ENCODE measurements at places on chromosomes 4 and X.

GRCh38 chr4:6009452-6009851 is 8.8 kb downstream of the C4orf50 start:
- DNase-seq: no peak

DNA sequence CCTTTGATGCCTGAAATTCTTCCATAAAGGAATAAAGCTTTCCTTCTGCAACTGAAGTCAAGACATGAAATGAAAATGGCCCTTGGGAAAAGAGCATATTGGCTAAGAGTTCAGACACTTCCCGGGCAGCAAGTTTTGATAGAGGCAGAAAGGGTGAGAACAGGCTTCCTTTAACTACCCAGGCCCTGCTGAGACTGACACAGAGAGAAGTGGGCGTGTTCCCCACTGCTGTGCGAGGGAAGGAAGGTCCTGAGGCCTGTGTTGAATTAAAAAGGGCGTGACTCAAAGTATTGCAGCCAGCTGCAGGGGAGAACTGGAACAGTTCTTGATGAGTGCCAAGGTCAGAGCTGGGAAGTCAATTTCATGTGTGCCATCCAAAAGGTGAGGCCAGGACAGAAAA is 33.9 kb upstream of the ADGRG2 start:
- peak; percentile 10 for DNase-seq

DNA sequence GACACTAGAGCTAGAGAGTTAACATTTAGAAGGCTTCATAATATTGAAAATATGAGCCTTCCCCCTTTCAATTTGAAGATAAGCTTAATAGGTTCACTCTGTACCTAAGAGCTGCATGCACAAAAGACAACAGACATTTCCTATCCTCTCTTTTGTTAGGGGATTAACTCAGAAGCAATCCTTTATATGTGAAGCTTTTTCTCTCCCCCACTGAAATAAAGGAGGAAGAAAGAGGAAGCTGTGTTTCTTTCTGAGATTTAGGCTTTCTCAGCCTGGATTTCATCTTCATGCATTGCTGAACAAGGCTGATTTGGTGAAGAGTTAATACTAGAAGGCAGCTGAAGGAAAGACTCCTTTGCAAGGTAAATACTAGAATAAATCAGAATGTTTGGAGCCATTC is 21.0 kb upstream of the CABS1 start:
- no peak for DNase-seq

DNA sequence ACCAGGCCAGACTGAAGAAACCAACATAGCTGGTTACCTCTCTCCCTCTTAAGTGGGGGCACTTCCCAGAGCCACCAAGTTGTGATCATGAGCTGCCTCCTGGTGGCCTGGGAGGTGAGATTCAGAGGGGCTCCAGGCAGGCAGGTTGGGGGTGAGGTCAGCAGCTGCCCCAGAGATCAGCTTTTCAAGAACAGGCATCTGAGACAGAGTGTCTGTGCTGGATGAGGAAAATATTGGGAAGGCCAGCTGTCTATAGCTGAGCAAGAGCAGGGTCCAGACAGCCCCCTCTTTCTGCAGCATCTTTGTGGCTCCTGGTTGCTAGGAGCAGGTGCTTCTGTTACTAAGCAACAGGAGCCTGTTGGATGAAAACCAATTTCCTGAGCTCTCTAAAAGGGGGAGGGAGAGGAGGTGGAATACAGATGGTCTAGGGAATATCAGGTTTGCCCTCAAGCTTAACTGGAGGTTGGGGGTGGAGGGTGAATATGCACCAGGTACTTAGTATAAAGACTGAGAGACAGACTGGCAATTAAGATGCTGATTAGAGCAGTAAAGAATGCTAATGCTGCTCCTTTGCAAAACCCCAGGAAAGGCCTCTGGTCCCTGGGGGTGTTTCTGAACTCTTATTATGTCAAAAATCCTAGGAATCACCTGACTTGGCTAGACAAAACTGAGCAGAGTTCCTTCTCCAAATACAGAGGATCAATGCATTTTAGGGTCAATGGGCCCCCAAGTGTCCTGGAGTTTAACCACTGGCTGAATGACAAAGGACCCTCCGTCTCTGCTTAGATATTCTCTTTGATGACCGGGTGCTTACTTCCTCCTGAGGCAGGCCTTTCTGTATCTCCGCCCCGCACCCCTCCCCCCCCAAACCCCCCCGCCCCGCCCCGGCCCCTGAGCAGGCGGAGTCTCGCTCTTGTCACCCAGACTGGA is 21.4 kb downstream of the ZCCHC13 start:
- DNase-seq: no peak

DNA sequence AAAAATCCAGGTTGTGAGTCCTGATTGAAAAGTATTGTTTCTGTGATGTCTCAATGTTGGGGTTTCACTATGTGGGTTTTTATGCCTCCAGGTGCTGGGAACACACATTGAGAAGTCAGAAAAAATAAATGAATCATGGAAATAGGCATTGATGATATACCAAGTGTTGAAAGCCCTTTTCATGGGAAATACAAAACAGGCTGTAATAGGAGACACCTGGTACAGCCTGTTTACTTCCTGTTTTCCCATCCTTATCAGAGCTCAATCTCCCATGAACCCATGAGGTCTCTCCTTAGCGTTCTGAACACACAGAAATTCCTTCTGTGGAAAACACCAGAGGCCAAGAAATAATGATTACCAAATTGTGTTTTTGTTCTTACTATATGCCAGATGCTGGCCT is 106.3 kb upstream of the BOD1L1 start:
- DNase-seq: peak; percentile 60

- DNase-seq: no peak
Observed at GRCh38 chrX:3779546-3779945, 66.1 kb upstream of the PRKX start.

DNA sequence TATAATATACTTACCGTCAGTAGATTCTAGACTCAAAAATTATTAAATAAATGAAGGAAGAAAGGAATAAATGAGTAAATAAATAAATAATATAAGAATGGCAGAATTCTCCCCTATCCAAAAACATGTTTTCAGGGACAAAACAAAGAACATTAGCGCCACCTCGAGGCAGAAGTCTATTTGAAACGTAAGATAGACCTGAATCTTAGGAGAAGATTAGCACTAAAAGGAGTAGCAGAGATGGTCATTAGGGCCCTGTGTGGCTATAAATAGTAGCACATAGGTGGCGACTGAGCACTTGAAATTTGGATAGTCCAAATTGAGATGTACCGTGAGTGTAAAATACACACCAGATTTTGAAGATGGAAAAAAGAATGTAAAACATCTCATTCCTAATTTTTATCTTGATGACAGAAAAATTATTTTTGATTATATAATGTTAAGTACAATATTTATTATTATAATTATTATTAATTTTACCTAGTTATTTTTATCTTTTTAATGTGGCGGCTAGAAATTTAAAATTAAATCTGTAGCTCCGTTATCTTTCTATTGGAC is 24.3 kb upstream of the SRD5A3 start:
- peak; percentile 63 for DNase-seq

DNA sequence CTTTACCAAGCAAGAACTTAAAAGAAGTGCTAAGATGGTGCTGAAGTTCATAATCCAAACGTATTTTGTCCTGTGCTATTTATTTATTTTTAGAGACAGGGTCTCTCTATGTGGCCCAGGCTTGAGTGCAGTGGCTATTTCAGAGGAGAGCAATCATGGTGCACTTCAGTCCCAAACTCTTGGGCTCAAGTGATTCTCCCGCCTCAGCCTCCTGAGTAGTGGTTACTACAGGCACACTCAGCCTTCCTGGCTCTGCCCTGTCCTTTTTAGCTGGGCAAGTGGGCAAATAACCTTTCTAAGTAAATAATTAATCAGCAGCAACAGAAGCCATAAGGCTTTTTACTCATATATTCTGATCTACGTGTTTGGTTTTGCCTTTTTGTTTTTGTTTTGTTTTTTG is 2.6 kb downstream of the NSD2 start:
- DNase-seq: no peak

DNA sequence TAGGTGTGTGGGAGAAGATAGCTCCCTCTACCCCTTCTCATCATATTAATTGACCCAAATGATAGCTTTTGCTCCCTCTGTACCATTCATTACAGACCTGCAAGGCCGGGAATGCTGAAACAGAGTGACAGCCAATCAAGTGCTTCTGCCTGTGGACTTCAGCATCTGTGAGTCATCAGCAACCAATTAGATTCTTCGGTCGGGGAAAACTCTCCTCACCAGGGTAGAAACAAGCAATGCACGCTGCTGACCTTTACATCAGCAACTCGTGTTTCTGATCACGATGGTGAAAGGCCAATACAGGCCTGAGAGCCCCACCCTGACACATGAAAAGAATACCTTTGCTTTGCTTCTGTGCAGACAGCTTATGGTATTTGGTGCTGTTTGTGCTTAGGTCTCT is 347.2 kb upstream of the DDX53 start:
- DNase-seq: no peak

DNA sequence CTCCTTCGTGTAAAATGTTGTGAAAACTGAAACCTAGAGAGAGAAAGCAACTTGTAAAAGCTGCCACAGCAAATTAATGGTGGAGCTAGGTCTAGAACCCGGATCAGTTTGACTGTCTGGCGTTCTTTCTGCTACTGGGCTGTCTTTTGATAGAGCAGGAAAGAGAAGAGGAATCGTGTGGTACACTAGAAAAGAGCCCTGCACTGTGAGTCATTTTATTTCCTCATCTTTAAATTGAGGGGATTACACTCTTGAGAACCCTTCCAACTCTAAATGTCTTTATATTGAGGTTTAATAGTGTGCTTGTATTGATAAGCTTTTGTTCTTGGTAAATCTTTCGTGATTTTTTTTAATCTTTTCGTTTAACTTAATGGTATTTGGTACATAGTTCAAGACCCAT is 4.3 kb downstream of the WDR44 start:
- DNase-seq: no peak

- DNase-seq: no peak
Observed at GRCh38 chr4:176001151-176002006, 64.3 kb upstream of the WDR17 start.

- no peak for DNase-seq
Observed at GRCh38 chr4:124230268-124230667, 482.3 kb downstream of the ANKRD50 start.

DNA sequence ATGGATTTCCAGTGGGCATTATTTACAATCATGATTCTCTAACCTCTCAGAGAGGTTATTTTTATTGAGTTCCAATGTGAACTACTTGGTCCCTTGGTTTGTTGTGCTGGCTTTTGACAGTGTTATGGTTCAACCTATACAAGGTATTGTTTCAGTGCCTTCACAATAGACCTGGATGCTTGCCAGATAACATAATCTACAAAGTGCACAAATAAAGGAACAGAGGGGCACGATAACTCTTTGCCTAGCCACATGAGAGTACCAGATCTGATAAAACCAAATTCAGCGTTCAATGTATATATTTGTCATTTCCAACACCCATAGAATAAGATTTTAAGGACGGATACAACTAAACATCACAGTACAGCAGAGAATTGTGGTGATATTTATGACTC is 120.8 kb downstream of the RASL11B start:
- no peak for DNase-seq

Data from mammary epithelial cell (primary cell).